KBM-7 (cell line): ENCODE measurements at places on chromosomes 2 and 18.
A peak's percentile ranks its signal among the peaks of the same experiment; 100 is the strongest.

DNA sequence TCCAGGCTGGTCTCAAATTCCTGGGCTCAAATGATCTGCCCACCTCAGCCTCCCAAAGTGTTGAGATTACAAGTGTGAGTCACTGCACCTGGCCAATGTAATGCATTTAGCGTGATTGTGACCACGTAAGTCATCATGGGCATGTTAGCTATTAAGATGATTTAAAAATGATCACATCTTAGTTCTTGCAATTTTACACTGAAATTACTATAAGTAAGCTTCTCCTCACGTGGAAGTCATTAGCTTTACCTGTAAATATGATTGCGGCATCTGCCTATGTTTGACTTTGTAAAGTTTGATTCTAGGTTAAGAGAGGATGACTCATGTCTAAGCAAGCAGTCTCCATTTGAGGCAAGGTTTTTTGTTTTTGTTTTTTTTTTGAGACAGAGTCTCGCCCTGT lies 85.5 kb downstream of the PMAIP1 start:
- DNase-seq: no peak

DNA sequence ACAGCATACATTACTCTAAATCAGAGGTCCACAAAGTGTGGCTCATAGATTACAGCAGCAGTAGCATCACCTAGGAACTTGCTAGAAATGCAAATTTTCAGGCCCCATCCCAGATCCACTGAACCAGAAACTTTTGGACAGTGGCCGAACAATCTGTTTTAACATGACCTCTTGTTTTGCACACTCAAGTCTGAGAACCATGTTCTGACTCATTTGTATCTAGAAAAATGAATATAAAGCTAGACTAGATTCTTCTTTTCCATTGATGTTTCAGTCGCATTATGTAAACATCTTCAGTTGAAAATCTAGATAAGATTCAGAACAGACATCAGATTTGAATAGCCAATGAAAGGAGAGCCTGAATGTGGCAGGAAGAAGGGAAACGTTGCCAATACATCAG lies 608.8 kb downstream of the LRP1B start:
- DNase-seq: no peak

DNA sequence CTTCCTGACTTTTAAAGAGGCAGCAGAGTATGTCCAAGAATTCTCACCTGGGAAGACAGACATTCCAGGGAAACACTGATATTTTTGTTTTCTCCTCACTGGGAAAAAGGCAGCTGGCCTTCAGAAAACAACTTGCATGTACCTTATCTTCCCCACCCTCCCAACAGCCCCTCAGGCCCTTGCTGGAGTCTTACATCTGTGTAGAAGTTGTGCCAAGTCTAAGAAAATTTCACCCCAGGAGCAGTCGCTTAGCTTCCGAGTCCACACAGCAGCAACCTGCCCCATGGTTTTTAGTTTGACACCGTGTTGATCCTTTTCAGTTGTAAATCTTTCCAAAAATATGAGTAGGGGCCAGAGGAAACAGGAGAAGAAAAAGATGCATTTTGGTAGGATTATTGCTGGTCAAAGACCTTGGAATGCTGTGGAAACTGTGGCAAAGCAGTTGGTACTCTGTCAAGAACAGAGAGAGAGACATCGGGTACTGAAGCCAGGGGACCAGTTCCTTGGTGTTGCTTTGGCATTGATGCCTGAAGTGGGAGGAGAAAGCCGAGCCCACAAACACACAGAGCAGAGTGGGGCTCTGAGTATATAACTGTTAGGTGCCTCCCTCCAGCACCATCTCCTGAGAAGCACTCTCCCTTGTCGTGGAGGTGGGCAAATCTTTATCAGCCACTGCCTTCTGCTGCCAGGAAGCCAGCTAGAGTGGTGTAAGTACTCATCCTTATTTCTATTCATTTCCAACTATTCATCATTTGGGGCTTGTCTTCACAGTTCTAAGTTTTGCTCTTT lies at the start of gene SLC14A1:
SLC14A1 (plus strand) TSS at position 615 of the 789 bp plus-strand sequence. CDS start 6,140 bp downstream, outside the sequence.
- no peak for DNase-seq

DNA sequence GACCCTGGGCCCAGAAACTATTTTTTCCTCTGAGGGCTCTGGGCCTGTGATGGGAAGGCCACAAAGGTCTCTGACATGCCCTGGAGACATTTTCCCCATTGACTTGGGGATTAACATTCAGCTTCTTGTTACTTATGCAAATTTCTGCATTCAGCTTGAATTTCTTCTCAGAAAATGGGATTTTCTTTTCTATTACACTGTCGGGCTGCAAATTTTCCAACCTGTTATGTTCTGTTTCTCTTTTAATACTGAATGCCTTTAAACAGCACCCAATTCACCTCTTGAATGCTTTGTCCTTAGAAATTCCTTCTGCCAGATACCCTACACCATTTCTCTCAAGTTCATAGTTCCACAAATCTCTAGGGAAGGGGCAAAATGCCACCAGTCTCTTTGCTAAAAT lies 241.0 kb downstream of the HNMT start:
- DNase-seq: no peak

DNA sequence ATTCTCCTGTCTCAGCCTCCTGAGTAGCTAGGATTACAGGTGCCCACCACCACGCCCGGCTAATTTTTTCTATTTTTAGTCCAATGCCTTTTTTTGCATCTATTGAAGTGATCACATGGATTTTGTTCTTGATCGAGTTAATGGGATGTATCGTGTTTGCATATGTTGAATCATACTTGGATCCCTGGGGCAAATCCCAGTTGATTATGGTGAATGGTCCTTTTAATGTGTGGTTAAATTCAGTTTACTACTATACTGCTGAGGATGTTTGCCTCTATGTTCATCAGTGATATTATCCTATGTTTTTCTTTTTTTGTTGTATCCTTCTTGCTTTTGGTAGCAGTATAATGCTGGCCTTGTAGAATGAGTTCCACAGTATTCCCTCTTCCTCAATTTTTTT lies 8.2 kb upstream of the TTC21B start:
- no peak for DNase-seq

DNA sequence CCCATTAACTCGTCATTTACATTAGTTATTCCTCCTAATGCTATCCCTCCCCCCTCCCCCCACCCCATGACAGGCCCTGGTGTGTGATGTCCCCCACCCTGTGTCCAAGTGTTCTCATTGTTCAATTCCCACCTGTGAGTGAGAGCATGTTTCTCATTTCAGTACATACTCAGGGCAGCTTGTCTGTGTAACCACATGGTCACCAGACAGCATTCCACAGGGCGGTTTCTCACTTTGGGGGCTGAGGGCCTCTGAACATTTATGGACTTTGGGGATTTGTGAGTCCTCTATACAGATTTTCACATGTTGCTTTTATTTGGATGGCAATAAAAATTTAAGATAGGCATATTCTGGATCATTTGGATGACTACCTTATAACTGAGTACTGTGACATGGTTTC lies 84.0 kb downstream of the LYPD6B start:
- no peak for DNase-seq

- DNase-seq: no peak
These were observed 34.2 kb upstream of the PTPRM start for GRCh38 chr18:7532942-7533341.

GRCh38 chr2:188512456-188512855 lies 220.8 kb downstream of the GULP1 start:
- DNase-seq: peak; percentile 27
